ENCODE measurements at places on chromosomes 11 and 22.

DNA sequence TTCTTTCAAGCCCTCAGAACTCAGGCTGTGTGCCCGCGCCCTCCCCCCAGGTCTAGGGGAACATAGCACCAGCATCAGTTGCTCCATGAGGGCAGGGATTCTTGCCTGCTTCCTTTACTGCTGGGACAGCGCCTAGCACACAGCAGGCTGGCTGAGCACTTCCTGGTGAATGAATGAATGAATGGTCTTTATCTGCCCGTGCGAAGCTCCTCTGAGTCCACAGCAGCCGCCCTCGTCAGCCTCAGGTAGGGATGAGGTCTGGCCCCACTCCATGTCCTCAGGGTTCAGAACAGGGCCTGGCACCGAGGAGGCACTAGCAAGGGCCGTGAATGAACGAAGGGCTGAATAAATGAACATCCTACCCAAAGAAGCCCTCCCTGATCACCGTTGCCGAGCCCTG, 27.3 kb downstream of the ARRB1 start:
- no peak for DNase-seq

DNA sequence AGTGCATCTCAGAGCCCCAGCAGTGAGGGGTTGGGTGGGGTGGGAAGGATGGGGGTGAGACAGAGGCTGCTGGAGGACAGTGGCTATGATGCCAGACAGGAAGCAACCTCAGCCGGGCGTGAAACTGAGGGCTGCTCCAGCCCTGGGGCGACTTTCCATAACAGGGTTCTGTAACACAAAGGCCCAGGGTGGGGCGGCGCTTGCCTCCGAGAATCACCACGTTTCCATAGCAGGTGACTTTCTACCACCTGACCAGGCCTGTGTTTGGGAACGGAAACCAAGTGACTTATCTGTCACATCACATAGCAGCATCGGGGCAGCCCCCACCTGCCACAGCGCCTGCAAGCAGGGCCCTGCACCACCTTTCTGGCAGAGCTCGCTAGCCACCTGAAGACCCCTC, 85.8 kb downstream of the TRMU start:
- DNase-seq = no peak

GRCh38 chr11:126118806-126119205, 56.1 kb upstream of the CDON start:
- DNase-seq = no peak

DNA sequence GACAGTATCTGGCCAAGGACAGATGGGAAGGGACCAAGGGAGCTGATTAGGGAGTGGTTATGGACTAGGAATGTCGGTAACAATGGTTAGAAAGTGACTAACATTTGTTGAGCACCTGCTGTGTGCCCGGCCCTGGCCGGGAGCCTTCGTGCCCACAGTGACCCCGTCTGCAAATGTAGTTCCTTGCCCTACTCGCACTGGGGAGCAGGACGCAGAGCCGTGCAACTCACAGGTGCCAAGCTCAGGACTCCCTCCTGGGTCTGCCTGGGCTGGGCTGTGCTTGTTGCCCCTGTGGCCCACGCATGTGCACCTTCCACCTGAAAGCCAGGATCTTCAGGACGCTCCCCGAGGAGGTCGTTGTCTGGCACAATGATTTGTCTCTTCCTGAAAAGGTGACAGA, 56.7 kb upstream of the PPP6R3 start:
- DNase-seq = no peak

DNA sequence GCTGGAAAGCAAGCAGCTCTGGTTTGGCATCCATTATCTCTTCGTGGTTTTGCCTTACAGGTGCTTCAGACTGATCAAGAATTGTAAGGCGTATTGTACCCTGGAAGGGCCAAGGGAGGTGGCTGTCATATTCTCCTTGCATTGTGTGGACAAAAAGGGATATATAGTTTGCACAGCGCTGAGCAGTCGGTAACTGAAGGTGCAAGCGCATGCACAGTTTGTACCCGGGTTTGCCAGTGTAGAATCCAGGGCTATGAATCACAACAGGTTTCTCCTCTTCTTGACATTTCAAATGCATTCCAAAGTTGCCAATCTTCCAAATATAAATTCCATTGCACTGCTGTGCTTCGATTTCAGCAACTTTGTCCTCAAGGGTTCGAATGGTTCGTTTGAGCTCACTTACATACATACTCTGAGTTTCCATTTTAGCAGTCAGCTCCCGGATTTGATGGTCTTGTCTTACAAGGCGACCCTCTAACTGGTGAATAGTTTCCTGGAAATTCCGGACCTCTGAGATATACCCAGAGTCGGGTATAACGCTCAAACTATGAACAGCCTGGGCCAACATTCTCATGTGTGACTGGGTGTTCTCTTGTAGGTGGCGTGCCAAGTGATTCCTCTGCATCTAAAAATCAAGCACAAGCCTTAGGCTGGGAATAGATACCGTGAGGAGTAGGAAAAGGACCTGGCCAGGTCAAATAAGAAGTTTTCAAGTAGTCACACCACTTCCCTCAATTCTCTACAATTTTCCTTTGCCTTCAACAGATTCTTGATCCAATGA, 19.9 kb downstream of the TRAF6 start:
- no peak for DNase-seq

All from fibroblast of gingiva (primary cell).